ENCODE measurements at places on chromosomes 5 and 9.

- no peak for DNase-seq
Observed at GRCh38 chr9:32004431-32005076, 379.9 kb upstream of the ACO1 start.

DNA sequence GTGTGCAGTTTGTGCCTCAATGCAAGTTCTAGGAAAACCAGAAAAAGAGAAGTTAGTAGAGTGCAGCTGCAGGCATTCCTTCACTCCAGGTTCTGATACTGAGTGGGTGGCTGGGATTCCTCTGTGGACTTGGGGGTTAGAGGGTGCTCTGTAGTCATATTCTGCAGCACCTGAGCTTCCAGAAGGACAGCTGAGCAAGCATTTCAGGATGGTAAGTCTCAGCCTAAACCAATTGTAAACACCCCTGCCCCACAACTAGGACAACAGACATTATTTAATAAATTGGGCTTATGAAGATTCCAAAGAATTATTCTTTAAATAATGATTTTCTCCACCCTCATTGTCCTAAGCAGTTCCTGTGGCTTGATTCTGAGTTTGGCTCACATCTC lies 9.1 kb downstream of the FAXDC2 start:
- no peak for DNase-seq

- DNase-seq, result no peak
Observed at GRCh38 chr9:90802386-90802985, 867 bp downstream of the SYK start.

DNA sequence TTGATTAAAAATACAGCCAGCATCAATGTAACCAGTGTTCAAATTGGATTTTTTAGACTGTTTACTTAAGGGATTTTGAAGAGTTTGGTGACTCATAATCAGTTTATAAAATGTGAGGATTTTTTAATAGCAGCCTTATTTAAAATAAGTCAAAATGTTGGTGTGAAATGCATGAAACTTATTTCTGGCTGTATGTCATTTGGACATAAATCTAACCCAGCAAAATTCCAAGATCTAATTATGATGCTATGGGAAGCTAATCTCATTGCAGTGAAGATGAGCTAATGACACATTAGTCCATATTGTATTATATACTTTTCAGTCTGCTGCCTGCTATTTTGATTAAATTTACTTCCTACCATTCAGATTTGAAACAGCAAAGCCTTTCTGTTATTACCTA lies 140.3 kb downstream of the AOPEP start:
- no peak for DNase-seq

DNA sequence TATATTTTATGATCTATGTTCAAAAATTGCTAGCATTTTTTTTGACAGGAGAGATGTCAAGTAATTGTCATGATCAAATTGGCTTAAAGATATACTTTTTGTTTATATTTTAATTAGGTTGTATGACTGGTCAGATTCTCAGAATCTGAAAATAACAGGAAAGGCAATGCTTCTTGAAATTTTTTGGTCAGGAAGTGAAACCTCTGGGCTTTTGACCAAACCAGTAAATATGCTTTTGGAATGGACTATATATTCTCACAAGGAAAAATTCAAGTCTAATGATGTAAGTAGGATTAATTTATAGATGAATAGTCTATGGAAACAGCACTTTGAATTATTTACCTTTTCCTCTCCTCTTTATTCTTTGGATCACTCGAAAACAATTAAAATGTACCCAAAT lies 52.3 kb downstream of the SLF1 start:
- no peak for DNase-seq

DNA sequence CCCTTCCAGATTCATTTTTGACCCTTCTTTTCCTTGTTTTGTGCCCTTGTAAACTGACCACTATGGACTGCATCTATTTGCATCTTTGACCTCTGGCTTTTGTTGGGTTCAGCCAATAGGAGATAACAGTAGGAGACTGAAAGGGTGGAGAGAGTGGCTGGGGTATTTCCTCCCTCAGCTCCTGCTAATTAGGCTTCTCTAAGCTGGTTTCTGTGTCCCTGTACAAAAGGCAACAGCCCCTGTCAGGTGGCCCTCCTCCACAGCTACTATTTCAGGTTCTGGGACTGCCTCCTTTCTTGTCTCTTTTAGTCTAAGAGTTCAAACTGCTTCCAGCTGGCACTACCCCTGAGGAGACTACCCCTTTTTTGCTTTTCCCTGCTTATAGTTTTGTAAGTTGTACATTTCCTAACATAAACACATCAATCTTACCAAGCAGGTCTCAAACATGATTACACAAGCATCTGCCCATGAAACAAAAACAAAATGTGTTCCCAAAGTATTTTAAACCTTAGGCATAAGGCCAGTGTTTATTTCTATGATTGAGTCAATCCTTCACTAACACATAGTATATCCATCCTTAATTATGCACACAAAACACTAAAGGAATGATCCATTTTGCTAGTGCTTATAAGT lies 262.0 kb upstream of the TRPM3 start:
- DNase-seq, result no peak

DNA sequence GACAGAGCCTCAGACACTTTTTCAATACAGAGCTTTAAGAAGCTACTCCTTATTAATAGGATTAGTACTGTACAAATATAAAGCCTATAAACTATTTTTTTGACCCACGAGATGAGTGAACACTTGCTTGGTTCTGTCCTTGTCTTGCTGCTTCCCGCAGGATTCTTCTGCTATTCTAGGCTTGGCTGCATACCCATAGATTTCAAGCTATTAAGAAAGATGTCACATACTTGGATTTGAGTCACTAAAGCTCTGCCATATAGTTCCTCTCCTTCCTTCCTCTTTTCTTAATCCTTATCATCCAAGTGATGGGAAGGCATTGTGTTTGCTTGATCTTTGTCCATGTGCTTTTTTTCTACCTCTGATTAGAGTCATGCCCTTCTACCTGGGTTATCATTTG lies 361.2 kb upstream of the TRPC7 start:
- no peak for DNase-seq

GRCh38 chr5:9348401-9348996 lies 197.4 kb downstream of the SEMA5A start:
- no peak for DNase-seq

GRCh38 chr9:75891277-75891741 lies 836 bp downstream of the PCSK5 start:
- DNase-seq, result no peak

Measured in stimulated activated CD4-positive, alpha-beta T cell treated with anti-CD3 and anti-CD28 coated beads, TNF-alpha, amount 100 ng/mL, for 4 hours (primary cell).